ENCODE measurements at places on chromosomes 6 and 20.

DNA sequence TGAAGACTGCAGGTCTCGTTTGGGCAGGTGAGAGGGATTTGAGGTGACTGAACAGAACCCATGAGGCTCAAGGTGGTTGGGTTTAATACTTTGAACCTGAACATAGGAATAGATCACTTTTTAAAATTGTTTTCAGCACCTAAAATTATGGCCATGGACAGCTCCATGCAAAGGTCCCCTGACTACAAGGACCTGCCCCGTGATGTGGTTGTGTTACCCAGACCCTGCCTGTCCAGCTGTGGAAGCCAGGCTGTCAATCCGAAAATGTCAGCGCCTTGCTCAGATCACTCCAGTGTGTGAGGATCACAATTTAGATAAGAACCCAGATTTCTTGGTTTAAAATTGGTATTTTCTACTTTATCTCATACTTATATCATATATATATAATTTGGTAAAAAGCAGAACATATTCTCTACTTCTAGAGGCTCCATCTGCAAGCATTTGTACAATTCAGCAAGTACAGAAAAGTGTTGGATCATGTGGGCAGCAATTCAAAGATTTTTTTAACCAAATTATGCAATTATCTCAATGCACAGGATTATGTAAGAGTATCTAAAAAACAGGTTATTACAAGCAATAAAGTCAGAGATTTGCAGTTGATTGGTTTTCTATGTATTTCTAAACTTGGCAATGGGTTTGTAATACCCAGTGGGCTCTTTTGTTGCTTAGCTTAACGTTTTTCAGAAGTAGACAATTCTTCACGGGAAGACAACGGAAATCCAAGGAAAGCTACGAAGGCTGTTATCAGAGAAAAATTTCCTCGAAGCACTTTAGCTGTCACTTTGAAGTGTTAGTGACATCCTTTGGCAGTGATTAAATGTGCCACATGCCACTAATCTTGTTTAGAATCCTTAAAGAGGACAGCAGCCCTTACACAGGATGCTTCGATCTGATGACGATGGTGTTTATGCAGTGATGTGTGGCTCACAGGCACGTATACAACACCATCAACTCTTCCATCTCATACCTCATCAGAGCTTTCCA is 24.1 kb upstream of the RPS6KA2 start:
- DNase-seq = no peak

DNA sequence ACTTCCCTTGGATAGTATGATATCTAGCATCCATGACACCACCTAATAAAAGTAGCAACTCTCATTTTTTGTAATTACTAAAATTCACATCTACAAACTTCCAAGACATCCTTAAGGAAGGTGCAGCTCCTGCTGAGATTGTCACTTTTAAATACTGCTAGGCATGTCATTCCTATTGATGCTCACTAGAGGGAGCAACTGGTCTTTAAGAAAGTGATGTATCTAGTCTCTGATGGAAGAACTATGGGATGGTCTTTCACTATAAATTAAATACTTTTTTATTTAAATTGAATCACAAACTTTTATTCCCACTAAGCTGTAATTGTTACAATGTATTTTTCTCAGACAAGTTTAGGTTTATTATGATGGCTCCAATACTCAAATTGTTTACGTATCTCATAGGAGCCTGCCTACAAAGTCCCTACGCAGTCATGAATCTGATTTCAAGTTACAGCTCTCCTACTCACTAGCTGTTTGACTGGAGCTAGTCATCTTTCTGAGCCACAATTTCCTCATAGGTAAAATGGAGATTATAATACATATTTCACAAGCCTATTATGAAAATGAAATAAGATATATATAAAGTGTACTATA is 8.1 kb upstream of the TSPYL1 start:
- no peak for DNase-seq

GRCh38 chr20:24609757-24610156 is 140.3 kb downstream of the SYNDIG1 start:
- no peak for DNase-seq

- DNase-seq = no peak
These were observed 262.2 kb upstream of the FLRT3 start for GRCh38 chr20:14599613-14600012.

GRCh38 chr6:157151989-157152388 is 171.3 kb downstream of the TMEM242 start:
- DNase-seq = no peak

DNA sequence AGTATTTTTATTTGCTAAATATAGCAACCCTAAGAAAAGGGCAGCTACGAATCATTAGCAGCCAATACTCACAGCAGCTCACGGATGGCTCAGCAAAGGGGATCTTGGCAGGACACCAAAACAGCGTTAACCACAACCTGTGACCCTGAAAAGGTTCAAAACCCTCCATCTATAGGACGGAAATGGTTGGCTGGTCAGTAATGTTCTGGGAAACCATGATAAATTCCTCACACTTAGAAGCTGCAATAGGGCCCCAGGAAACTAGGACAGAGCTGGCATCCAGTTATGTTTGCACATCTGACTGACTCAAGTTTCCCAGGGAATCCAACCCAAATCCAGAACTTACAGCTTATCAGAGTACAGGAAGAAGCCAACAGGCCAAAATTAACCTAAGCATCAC is 30.9 kb upstream of the PTPRT start:
- no peak for DNase-seq

GRCh38 chr6:38387461-38387860 is 252.3 kb downstream of the BTBD9 start:
- no peak for DNase-seq

- DNase-seq = no peak
These were observed 459.9 kb downstream of the GRIK2 start for GRCh38 chr6:101853231-101854085.

DNA sequence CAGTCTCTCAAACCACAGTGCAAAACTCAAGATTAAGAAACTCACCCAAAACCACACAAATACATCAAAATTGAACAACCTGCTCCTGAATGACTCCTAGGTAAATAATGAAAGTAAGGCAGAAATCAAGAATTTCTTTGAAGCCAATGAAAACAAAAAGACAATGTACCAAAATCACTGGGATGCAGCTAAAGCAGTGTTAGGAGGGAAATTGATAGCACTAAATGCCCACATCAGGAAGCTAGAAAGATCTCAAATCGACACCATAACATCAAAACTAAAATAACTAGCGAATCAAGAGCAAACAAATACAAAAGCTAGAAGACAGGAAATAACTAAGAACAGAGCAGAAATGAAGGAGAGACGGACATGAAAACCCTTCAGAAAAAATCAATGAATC is 70.5 kb downstream of the TBC1D32 start:
- DNase-seq = no peak

GRCh38 chr20:8646716-8647115 is 422.2 kb upstream of the PLCB4 start:
- no peak for DNase-seq

- no peak for DNase-seq
These were observed 6.5 kb upstream of the UQCC2 start for GRCh38 chr6:33717934-33718455.

DNA sequence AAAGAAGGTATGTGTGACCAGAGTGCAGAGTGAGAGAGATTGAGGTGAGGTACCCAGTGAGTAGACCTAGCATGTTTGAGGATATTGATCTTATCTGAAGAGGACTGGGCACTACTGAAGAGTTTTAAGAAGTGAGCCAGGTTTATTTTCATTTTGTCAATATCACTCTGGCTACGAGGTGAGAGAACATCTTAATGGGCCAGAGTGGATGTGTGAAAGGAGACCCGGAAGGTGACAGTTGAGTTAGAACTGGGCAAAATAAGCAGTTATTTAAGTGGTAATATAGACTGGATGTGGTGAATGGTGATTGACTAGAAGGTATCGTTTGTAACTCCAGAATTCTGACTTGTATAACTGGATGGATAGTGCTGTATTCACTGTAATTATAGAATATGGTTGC is 134.1 kb downstream of the QKI start:
- no peak for DNase-seq

GRCh38 chr6:135577059-135577538 is 79.6 kb upstream of the AHI1 start:
- no peak for DNase-seq

- DNase-seq = no peak
These were observed 7.0 kb upstream of the RIMS4 start for GRCh38 chr20:44817143-44817910.

- no peak for DNase-seq
These were observed 1286.4 kb downstream of the GRIK2 start for GRCh38 chr6:102679865-102680264.

- no peak for DNase-seq
These were observed 706.4 kb upstream of the MMS22L start for GRCh38 chr6:97989451-97989850.

DNA sequence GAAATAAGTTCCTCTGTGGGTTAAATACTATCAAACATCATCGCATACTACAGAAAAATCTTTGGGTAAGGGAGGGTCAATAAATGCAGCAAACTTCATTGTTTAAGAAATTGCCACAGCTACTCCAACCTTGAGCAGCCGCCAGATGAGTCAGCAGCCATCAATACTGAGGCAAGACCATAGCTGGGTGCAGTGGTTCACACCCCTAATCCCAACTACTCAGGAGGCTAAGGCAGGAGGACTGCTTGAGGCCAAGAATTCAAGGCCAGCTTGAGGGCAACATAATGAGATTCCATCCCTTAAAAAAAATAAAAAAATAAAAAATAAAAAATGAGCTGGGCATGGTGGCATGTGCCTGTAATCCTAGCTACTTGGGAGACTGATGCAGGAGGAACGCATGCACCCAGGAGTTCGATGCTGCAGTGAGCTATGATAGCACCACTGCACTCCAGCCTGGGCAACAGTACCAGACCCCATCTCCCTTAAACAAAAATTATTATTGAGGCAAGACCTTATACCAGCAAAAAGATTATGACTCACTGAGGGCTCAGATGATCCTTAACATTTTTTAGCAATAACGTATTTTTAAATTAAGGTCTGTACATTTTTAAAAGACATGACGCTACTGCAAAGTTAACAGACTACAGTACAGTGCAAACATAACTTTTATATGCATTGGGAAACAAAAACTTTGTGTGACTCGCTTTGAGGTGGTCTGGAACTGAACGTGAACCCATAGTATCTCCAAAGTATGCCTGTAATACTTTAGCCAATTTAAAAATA is 8.8 kb downstream of the SRPK1 start:
- DNase-seq = no peak

GRCh38 chr6:26534681-26535465 is 3.3 kb upstream of the HMGN4 start:
- no peak for DNase-seq

DNA sequence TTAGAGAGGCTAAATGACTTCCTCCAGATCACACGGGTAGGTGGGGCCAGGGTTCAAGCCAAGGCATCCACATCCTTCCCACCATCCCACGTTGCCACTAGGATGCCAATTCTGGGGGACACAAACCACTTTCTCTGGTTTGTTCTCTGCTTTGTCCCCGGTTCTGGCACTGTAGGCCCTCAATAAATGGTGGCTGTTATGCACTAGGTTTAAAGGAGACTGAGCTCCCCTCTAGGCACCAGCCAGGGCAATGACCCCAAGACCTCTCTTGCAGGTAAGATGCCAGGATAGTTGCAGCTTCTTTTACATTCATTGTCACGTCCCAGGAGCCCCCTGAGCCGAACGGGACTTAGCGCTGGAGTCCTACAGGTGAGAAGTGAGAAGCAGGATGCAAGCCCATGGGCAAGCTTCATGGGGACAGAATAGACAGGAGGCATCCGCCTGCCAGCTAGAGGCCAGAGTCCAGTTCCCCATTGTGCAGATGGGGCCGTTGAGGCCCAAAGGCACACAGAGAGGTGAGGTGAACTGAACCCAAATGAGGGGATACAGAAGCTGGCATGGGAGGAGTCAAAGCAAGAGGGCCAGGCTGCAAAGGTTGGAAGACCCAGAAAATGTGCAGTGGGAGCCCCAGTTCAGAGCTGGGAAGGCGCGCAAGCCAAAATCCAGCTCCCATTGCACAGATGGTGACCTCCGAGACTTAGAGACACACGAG is 677 bp downstream of the PXMP4 start:
- DNase-seq = no peak

DNA sequence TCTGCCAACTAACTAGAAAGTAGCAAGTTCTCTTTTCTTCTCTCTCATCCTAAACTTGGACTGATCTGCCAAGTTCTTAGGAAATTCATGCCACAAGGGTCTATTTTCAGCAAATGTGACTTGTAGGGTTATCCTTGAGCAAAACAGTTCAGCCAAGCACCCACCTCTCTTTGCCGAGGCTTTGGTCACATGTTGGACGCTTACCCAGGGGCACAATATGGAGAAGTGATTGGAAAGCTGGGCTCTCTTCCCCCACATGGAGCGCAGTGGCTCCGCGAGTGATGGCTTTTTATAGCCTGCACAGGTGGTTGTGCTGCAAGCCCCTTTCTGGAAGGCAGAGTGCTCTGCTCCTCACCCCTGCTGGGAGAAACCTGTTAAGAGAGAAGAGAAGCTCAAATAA is 47.7 kb upstream of the FNDC1 start:
- DNase-seq = no peak

- no peak for DNase-seq
These were observed 188.3 kb downstream of the ATXN1 start for GRCh38 chr6:16572943-16573342.

DNA sequence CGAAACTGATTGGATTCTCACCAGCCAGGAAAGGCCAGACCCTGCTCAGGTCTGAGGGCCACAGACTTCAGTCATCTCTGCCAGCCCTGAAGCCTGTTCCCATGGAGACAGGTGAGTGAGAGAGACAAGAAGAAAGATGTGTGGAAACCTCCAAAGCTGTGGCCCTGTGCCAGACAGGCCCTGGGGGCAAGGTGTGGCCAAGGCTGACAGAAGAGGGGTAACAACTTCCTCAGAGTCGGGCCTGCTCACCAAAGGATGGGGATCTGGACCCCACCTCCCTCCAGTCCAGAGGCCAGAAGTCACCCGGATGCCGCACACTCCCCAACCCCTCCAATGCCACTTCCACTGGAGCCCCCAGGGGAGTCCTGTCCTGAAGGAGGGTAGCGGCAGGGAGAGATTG is 73.6 kb downstream of the MDGA1 start:
- no peak for DNase-seq

DNA sequence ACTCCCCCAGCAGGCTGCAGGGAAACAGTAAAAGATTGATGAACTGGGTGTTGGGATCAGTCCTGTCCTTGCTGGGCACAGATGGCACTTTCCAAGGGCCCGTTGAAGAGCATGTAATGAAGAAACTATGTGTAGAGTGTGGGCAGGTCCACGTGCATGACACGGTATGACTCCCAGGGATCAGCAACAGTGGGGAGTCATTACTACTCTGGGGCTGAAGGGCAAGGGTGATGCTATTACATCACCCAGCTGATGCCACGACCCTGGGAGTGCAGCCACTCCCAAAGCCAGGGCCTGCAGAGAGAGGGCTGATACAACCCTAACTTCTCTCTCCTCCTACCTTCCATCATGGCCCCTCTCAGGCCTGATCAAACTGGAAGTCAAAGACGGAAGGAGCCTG is 20.1 kb downstream of the KCNK17 start:
- no peak for DNase-seq

DNA sequence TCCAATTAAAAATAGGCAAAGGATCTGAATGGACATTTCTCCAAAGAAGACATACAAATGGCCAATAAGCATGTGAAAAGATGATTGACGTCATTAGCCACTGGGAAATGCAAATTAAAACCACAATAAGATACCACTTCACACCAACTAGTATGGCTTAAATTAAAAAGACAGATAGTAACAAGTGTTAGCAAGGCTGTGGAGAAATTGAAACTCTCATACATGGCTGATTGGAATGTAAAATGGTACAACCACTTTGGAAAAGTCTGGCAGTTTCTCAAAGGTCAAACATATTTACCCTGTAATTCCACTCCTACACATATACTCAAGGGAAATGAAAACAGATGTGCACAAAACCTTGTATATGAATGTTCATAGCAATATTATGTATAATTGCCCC is 83.6 kb downstream of the CEP57L1 start:
- no peak for DNase-seq
